ENCODE measurements at places on chromosomes 1 and 21. TPM values are rescaled to one million over a fixed set of nuclear protein-coding genes. Genes with fewer than 3 reads are reported as not detected.
A peak's percentile ranks its signal among the peaks of the same experiment; 100 is the strongest.

- DNase-seq, result no peak
Measured at GRCh38 chr1:66732407-66733166, 19.7 kb upstream of the DYNLT5 start.

GRCh38 chr21:44869781-44870747 is 3.4 kb downstream of the PTTG1IP start:
- DNase-seq, result peak; percentile 82

GRCh38 chr1:204621996-204622395 is 63.5 kb downstream of the LRRN2 start:
- no peak for DNase-seq

- DNase-seq, result no peak
Measured at GRCh38 chr1:93172778-93173177, 7.4 kb downstream of the TMED5 start.

- DNase-seq, result no peak
Measured at GRCh38 chr1:200869753-200870391, 2.9 kb upstream of the GPR25 start.

CHI3L2 gene
- not detected for total RNA-seq

CELA2B gene
- total RNA-seq, result not detected

Measured in endodermal cell (in vitro differentiated cells).